ENCODE measurements at places on chromosomes 11 and 22. TPM values are rescaled to one million over a fixed set of nuclear protein-coding genes. Genes with fewer than 3 reads are reported as not detected.

- DNase-seq = no peak
Measured at GRCh38 chr11:130304651-130305050, 10.1 kb downstream of the ZBTB44 start.

DNA sequence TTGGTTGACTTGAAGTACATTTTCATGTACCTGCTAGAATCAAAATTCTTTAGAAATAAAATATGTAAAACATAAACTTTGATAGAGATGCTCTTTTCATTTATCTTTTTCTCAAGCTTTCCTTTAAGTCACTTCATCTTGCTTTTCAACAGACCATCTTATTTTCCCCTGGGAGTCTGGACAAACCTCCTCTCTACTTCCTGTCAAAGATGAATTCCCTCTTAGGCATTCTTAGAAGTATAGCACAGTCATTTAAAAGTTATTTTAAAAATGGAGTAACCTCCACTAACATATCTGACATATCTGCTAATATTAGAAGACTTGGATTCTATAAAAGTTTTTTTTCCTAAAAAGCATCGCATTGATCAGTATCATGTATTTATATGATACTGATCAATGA is 84.8 kb upstream of the PAX6 start:
- no peak for DNase-seq

DNA sequence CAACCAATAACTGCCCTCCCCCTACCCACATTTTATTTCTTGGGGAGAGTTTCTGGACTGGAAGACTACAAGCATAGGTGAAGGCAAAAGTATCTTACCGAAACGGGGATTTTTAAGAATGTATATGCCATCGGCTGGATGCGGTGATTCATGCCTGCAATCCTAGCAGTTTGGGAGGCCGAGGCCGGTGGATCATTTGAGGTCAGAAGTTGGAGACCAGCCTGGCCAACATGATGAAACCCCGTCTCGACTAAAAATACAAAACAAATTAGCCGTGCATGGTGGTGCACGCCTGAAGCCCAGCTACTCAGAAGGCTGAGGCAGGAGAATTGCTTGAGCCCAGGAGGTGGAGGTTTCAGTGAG is 20.8 kb upstream of the SLN start:
- DNase-seq = no peak

GRCh38 chr11:74776546-74776945 is 27.9 kb downstream of the RNF169 start:
- no peak for DNase-seq

GRCh38 chr11:128235426-128235825 is 351.9 kb downstream of the ETS1 start:
- no peak for DNase-seq

GRCh38 chr11:100805506-100806199 is 118.6 kb downstream of the ARHGAP42 start:
- DNase-seq = no peak

DNA sequence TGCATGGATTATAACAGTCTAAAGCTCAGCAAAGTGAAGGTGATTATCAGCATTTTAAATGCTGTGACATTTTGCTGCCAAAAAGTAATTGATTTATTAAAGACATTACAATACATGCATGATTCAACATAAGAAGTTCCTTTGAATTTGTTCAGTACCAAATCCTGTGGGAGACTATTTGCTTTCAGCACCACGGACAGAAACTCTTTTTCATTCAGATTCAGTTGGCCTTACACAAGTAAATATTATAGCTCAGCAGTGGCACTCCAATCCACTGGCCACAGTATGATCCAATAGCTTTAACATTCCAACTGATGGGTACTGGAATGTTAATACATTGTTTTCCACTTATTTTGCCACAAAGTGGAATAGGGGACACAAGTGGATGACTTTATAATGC is 806.7 kb downstream of the NTM start:
- DNase-seq = no peak

DNA sequence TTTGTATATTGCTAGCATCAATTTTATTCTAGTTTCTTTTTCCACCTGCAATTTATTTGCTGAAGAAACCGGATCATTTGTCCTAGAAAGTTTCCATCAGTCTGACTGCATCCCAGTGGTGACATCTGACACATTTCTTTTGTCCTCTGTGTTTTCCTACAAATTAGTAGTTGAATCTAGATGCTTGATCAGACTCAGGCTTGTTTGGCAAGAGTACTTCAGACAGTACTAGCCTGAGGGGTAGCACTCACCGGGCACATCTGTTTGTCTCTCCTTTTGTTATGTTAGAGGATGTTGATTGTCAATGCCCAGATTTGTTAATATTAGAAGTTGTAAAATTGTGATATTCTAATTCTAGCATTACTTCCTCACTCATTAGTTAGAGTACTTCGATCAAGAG is 204.8 kb downstream of the SWAP70 start:
- no peak for DNase-seq

DNA sequence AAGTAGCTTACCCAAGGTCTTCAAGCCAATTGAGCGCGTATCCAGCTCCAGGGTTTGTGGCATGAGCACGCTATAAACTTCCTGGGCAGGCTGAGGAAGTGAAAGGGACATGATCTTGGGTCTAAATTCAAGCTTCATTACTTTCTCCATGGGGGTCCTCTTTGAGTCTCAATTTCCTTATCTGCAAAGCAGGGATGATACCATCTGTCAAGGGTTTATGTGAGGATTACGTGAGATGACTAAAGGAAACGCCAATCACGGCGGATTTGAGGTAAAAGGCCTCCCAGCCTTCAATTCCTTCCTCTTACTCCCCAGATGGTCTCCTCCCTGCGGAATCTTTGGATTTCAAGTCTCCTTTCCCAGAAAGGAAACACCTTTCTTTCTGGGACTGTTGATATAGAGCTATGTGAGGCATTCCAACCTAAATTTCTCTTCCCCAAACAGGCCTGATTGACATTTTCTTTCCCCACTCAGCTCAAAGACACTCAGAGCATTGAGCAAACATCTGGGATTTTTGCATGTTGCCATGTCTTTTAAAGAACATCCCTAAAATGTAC is 474.4 kb downstream of the INSC start:
- no peak for DNase-seq

DNA sequence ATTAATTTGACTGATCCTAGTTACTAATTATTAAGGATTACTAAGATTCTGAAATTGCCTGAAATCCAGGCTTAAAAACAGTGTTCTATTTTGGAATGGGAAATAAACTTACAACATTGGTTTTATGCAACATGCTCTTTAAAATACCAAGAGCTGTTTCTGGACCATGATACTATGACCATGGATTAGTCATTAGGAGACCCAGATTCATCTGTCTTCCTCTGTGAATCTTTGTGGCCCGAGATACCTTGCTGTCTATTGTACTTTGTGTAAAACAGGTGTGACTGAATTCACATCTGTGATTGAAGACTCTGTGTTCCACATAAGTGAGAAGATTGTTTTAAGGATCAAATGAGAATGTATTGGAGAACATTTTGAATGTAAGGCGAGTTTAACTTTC is 98.8 kb downstream of the HSD17B12 start:
- no peak for DNase-seq

GRCh38 chr22:49255741-49256318 is 571.8 kb downstream of the BRD1 start:
- DNase-seq = no peak

GRCh38 chr22:39463931-39464390 is 7.1 kb downstream of the MGAT3 start:
- no peak for DNase-seq

DNA sequence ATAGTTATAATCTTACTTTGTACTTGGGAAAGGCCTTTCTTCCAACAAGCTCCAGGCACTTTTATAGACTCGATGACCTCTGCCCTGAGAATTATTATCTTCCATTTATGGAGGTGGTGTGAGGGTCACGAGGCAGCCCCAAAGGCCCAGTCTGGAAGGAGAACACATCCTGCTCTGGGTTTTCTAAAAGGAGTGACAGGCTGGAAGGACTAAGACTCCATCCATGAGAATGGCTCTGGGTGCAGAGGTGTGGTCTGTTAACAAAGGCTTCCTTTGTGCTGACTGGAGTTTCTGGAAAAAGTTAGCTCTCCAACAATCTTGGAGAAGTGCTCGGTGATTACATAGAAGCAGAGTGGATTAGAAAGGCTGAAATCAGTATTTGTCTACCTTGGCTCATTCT is 74.7 kb upstream of the SESN3 start:
- DNase-seq = no peak

DNA sequence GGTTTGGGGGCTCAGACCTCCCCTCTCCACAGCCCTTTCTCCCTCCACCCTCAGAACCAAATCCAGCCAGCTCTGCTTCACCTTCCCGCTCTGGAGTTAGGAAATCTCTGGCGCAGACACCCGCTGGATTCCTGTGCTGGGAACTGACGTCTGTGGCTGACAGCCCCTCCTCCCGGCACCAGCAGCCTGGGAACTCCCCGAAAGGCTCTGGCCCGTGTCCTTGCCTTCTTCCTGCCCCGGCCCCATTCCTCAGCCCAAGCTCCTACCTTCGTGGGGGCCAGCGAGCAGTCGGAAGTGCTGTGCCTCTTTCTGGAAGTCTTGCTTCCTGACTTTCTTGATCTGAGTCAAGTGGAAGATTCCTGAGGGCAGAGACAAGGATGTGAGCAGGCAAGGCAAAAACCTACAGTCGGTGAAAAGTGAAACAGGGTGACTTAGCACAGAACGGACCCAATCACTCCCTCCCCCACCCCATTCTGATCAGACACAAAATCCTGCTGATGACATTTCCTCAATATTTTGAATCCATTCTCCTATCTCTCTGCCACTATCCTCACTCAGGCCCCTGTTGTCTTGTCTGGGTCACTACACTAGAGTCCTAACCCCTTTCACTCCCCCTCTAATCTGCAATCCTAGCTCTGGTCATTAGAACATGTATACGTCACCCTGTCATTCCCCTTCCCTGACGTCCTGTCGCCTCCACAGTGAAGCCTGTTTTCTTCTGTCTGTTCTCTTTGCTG is 34.1 kb downstream of the CHRDL2 start:
- DNase-seq = peak; percentile 16

GRCh38 chr11:86991341-86991740 is 36.1 kb upstream of the FZD4 start:
- no peak for DNase-seq

DNA sequence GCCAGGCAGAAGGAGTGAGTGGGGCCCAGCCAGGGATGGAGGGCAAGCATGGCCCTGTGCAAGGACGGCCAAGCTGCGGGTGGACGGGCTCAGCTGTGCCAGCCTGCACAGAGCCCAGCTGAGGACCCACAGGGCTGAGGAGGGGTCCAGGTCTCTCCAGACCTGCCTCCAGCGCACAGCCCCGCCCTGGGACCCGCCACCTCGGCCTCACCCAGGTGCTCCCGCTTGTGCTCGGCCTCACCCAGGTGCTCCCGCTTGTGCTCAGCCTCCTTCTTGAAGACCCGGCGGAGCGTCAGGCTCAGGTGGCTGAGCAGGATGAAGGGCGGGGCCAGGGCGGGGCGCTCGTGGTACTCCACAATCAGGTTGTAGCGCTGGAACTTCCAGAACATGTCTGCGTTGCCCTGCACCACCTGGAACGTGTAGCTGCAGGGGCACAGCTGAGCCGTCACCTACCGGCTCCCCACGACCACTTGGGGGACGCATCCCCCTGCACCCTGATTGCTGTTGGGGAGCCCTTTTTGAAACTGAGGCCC is 6.4 kb downstream of the TSSC4 start:
- DNase-seq = no peak

Gene GP1BB
- 2.0 TPM for total RNA-seq

Gene TMEM223
- 9.3 TPM for total RNA-seq

Gene RTN4R
- 1.3 TPM for total RNA-seq

Data from skin of body (tissue), 3 donors.